Fibroblast of gingiva (primary cell): ENCODE measurements at places on chromosomes 5 and 9.

DNA sequence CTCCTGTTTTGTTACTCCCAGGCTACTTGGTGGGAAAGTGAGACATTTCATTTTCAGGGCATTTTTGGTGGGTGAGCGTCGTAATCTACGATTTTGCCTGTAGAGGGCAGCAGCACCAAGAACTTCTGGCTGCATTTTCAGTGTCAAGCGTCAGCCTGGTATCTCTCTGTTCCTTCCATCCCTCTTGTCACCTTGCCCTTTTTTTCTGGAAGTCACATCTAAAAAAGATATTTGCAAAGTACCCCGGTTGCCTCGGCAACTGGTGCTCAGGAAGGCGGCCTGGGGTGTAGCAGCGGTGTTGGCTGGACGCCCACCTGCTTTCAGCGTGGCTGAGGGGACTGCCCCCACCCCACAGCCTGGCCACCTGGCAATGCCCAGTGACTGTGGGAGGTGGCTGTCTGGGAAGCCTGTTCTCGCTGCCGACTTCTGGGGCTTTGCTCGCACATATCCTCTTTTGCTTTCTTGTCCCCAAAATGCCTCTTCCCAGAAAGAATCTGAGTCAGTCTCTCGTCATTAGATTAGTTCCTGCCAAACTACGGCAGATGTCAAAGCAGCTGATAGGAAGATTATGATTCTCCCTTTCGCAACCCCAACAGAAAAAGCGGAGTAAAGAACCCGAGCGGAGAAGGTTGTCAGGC lies 84.5 kb downstream of the ACER2 start:
- peak; percentile 50 for DNase-seq

- DNase-seq = peak; percentile 77
These were observed 550 bp upstream of the CKMT2 start for GRCh38 chr5:81232464-81233079.

DNA sequence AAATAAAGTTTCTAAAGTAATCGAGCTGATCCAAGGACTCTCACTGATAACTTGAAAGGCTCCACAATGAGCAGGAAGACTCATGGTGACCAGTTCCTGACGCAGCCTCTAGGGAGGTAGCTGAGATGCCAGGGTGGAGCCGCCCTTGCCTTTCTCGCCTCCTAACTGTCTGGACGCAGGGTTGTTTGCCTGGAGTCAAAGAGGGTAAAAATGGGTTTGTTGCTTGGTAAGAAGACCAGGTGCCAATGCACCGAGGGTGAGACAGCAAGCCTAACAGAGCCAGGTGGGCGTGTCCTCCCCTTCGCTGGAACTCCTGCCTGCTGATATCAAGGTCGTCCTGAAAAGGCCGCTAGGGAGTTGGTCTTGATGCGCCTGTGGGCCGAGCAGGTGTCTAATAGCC lies 48.6 kb upstream of the FCN1 start:
- no peak for DNase-seq

- DNase-seq = no peak
These were observed 2.7 kb downstream of the TERT start for GRCh38 chr5:1292139-1292538.

- no peak for DNase-seq
These were observed 309.6 kb downstream of the MLLT3 start for GRCh38 chr9:20312732-20313131.

- DNase-seq = no peak
These were observed 609.6 kb downstream of the TAF11L14 start for GRCh38 chr5:18243846-18244245.

GRCh38 chr5:9182899-9183695 lies 362.8 kb downstream of the SEMA5A start:
- DNase-seq = no peak

- DNase-seq = no peak
These were observed 367.4 kb downstream of the PSAT1 start for GRCh38 chr9:78664370-78664769.

DNA sequence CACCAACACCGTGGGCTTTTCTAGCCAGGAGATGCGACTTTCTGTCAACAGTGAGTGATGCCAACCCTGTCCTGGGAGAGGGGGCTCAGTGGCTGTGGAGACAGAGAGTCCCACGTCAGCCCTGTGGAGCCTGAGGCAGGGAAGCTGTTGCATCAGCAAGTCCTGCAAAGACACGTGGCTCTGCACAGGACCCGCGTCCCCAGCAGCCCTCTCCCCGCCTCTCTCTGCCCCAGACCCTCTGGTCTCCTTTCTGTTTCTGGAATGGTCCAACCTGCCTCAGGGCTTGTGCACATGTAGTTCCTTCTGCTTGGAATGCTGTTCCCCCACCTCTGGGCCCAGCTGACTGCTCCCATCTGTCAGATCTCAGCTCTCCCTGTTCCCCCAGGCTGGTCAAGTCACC lies 60.4 kb downstream of the HMCN2 start:
- no peak for DNase-seq

GRCh38 chr9:119963798-119964372 lies 594.6 kb upstream of the BRINP1 start:
- peak; percentile 90 for DNase-seq

- DNase-seq = peak; percentile 23
These were observed 18.0 kb downstream of the FAM174A start for GRCh38 chr5:100553209-100553608.

- peak; percentile 6 for DNase-seq
These were observed 65.3 kb downstream of the CWC27 start for GRCh38 chr5:64834037-64834436.

DNA sequence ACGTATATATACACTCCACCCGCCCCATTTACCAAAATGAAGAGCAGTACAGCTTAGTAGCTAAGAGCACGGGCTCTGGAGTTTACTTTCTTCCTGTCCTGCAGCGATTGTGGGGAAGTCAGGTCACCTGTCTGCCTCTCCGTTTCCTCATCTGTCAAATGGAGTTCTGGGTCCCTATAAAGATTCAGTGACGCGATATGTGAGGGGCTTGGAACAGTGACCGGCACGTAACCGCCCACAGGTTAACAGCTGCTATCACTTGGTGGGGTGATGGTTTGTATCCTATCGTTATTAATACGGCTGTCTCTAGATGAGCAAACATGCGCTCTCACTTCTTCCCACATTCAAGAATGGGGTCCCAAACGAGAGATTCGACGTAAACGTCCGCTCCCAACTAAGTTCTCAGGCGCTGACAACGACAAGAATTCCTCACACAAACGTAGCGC lies 426 bp downstream of the FAM114A2 start:
- no peak for DNase-seq

GRCh38 chr5:133523013-133523658 lies 89.2 kb downstream of the FSTL4 start:
- no peak for DNase-seq

DNA sequence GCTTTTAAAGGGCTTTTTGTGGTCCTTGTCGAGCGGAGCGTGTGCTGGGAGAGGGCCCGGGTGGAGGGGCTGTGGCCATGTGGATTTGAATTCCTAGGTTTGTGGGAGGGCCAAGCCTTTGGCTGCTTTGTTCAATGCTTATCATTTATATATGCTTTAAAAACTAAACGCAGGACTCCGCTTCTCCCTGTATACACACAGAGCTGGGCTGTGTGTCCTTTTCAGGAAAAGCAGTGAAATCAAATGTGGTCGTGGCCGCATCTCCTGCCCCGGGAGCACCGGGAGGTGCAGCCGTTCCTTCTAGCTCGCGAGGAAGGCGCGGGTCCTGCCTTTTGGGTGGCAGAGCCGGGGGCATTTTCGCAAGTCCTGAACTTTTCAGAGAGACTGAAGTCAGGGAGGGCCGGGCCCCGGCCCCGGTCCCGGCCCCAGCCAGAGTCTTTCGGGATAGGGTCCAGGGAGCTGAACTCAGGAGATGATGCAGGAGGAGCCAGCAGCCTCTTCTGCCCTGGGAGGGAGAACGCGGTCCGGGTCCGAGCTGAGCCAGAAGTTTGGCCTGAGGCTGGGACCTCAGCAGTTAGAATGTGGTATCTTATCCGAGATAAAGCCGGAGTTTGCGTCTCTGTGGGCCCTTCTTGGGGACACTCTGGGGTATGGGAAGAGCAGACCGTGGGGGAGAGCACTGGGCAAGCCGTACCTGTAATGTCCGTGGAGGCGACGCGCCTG lies 158.8 kb downstream of the C9orf152 start:
- no peak for DNase-seq

- no peak for DNase-seq
These were observed 7.0 kb upstream of the ERAP2 start for GRCh38 chr5:96869372-96869641.
